CD4-positive, alpha-beta memory T cell (primary cell): ENCODE measurements at places on chromosomes 3 and 15.

DNA sequence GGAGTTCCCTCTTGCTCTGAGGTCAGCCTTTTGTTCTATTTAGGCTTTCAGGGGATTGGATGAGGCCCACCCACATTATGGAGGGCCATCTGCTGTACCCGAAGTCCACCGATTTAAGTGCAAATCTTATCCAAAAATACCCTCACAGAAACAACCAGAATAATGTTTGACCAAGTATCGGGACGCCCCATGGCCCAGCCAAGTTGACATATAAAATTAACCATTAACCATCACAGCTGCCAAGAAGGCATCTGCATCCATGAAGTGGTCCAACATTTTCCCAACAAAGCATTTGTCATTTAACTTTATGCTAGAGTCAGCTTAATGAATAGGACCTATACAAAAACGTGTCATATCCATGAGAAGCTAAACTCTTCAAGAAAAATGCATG is 46.2 kb upstream of the TBC1D23 start:
- no peak for DNase-seq

GRCh38 chr15:46467041-46467440 is 832.2 kb downstream of the SQOR start:
- no peak for DNase-seq

- no peak for DNase-seq
Measured at GRCh38 chr15:99177679-99178078, 71.7 kb downstream of the TTC23 start.

DNA sequence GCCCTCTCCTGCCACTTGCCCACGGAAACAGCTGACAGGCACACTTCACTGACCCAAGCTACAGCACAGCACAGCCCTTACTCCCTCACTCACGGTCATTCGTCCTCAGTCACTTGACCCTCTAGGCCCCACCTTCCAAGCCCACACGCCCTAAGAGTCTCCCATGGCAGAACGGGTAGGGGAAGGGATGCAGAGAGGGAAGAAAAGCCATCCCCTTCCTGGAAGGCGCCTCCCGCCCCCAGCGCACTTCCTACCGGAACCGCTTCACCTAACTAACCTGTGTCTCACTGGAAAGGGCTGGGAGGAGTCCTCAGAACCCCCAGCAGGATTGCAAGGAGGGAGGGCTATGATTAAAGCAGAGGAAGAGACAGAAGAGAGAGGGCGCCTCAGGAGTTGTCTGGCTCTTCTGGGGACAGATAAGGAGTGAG is 22.9 kb downstream of the EPHB3 start:
- DNase-seq, result no peak

- no peak for DNase-seq
Measured at GRCh38 chr3:139558351-139559266, 19.1 kb upstream of the RBP1 start.

- no peak for DNase-seq
Measured at GRCh38 chr15:58604455-58604923, 145.0 kb downstream of the ADAM10 start.

GRCh38 chr3:11391174-11391879 is 119.1 kb downstream of the ATG7 start:
- DNase-seq, result no peak

DNA sequence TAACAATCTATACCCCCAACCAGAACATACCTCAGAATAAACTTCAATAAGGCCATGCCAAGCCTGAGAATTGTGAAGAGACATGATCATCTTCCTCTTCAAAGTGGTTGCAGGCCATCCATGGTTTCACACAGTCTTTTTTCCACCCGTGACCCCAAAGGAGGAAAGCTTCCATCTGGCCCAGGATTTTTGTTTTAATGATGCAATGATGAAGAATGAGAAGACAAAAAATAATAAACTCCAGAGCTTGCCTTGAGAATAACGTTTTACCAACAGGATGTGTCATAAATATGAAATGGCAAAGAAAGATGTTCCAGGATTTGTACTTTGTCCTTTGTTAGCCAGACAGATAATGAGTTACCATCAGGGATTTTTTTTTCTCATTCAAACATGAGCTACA is 201.9 kb downstream of the WNT5A start:
- DNase-seq, result no peak

GRCh38 chr3:129695230-129695629 is 88.8 kb upstream of the PLXND1 start:
- no peak for DNase-seq

DNA sequence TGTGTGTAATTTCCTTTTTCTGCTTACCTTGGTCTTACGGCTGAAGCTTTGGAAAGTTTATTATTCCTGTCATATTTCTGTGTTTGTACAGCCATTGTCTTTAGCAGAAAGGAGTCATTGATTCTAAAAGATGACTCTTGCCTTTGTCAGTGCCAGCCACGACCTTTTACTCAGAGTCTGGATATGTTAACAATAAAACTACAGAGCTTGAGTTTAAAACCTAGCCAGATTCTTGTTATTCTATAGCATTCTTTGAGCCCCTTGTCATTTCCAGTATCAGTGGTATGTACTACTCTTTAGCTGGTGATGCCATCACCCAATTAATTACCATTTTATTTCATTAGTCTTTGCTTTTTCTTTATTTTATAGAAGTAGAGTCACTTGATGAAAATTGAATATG is 142.4 kb downstream of the TCF12 start:
- DNase-seq, result no peak

DNA sequence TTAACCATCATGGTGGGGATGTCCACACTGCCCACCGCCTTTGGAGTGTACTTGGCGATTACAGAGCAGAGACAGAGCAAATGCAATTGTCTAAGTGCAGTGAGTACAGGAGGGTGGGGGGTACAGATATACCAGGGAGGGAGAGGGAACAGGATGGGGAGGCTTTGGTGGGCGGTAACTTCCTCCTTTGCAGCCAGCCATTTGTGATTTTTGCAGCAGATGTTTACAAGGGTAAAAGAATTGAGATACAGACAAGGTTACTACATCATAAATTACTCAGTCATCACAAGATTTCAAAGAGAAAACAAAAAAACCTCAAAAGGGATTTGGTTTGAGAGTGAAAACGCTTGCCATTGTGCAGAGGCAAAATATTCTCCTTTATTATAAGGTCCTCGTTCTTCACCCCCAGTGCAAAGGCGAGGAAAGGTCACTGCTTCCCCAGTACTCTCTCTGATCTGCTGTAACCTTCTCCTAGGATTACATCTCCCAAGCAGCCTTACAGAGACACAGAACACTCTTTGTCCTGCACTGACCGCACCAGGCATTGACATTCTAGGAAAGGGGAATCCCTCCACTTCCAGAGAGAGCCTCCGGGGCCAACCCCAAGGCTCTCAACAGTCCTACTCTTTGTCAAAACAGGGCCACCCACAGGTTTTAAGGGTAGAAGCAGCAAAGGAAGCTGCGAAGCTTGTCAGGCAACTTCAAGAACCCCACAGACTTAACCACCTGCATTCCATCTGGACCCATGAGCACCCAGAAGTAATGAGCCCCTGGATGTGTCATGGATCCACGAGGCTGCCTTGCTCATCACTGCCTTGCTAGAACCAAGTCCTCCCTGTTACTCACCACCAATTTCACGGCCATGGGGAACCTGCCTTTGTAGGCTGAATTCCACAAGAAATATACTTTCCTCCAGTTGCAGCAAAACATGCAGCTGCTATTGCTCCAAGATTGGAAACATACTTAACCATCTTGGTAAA is 117.3 kb downstream of the ADAMTS17 start:
- DNase-seq, result no peak

- no peak for DNase-seq
Measured at GRCh38 chr3:124552224-124552623, 178.0 kb upstream of the UMPS start.

DNA sequence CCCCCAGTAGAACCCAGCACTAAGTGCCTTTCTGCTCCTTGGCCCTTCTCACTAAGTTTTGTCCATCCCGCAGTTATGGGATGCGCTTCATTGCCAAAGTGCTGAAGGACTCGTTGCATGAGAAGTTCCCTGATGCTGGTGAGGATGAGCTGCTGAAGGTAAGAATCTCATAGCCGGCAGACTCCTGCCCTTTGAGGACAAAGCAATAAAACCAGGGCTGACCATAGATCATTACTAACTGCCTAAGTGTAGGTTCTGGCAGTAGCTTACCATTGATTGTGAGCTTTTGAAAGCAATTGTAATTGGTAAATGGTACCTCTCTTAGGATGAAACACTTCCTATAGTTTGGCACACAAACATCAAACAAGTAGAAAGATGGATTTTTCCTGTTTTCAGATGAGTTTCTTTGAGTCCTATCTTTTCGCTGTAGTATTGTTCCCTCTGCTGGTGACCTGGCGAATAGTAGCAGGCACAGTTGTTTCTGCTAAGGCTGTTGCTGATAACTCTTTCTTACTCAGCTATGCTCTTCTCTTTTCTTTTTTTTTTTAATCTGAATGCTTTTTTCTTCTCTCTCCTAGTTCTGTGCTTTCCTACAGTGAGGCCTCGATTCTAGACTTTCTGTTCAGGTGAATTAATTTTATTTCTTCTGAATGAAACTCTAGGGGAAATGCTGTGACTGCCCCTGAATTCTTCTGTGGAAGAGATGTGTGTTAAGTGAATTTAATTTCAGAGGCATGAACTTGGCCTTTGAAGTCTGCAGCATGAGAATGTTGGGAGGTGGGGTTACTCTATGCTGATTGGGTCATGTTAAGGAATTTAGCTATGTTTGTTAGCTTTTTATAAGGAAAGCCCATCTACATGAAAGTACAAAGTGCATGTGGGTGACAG is 47.4 kb upstream of the CRTC3 start:
- peak; percentile 47 for DNase-seq

- no peak for DNase-seq
Measured at GRCh38 chr3:188211476-188211875, 57.5 kb downstream of the LPP start.

DNA sequence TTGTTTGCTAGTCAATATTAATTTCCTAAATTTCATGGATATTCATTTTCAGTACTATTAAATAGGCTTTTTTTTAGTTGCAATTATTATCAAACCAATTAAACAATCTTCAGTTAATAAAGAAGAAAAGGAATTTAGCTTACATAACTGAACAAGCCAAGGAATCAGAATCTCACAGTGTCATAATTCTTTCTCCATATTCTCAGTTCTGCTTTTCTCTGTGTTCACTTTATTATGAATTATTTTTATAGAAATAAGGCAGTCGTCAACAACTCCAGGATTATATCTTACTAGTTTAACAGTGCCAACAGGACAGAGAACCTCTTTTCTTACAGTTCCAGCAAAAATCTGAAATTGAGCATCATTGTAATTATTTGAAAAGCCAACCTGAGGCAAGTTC is 221.7 kb downstream of the CGGBP1 start:
- DNase-seq, result no peak

DNA sequence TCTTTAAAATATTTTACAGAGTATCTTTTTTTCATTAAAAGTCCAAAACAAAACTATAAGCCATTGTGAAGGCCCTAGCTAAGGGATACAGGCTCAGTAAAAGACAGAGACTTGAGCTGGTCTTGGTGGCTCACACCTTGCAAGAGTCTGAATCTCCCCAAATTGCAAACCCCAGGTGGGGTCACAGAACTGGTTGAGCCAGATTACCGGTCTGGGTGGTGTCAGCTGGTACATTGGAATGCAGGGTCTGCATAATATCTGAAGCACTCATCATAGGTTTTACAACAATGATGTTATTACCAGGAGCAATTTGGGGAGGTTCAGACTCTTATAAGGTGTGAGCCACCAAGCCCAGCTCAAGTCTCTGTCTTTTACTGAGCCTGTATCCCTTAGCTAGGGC is 201.2 kb upstream of the ARPP21 start:
- no peak for DNase-seq

DNA sequence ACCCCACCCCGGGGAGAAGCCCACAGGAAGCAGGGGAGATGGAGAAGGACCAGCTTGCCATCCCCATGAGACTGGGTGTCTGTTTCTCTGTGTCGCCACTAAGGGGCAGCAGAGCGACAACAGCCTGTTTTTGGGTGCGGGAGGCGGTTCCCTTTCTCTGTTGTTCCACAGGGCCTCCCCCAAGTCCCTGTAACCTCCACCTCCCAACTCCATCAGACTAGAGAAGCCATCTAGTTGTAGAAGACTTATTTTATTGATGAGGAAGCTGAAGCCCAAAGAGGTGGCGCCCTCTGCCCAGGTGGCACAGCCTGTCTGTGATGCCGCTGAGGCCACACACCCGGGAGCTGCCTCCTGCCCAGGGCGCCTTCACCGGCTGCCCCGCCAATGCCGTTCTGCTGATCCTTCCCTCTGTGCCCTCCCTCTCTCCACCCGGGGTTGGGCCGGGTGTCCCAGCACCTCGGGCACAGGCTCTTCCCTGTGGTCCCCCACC is 3.9 kb upstream of the CCDC9B start:
- DNase-seq, result peak; percentile 70

DNA sequence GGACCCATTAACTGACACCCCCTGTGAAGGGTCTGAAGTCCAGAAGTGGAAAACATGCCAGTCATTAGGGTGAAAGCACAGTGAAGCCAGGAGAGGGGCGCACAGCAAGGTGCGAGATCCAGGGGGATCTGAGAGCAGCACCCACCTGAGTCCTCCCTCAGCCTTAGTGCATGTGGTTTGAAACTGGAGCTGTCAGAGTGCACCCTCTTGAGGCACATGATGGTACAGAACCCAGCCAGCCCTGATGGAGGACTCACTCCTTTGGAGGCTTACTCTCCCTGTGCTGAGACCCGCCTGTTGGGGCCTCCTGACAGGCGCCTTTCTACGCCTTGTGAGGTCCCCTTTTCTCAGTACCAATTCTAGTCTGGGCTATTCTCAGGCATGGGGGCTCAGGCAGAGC is 77.8 kb downstream of the IL20RB start:
- DNase-seq, result no peak

- DNase-seq, result no peak
Measured at GRCh38 chr15:43505738-43506137, 11.7 kb upstream of the MAP1A start.

DNA sequence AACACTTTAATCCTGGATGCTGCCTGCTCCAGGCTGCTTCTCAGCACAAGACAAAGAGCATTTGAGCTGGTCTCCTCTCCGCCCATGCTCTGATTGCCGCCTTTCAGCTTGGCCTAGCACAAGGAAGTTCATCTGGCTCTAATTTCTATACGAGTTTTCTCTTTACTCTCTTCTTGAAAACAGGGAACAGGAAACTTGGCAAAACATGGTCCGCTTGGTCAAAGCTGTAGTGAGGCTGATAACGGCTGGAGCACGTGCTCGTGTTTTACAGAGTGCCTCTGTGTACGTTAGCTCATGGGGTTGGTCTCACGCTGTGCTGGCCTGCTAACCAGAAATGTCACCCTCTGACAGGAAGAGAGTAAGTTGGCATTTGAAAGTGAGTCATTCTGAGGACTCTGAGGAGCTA is 19.2 kb downstream of the RARRES1 start:
- DNase-seq, result no peak

- no peak for DNase-seq
Measured at GRCh38 chr3:923161-923910, 169.5 kb upstream of the CNTN6 start.

- DNase-seq, result no peak
Measured at GRCh38 chr3:119173325-119173724, at the start of gene UPK1B. Gene UPK1B, plus strand, starts transcription at chr3:119173598. Its CDS starts 13,144 bp downstream, at chr3:119186742.

GRCh38 chr3:48370333-48370713 is 1.7 kb upstream of the FBXW12 start:
- DNase-seq, result no peak

- DNase-seq, result no peak
Measured at GRCh38 chr3:141383555-141384129, 15.3 kb downstream of the ZBTB38 start.
